ENCODE measurements at places on chromosomes 12 and 14. TPM values are rescaled to one million over a fixed set of nuclear protein-coding genes. Genes with fewer than 3 reads are reported as not detected.

The PAH gene
- polyA plus RNA-seq, result not detected

The LBHD2 gene
- not detected for polyA plus RNA-seq

The TAS2R50 gene
- polyA plus RNA-seq, result not detected

The KRT75 gene
- not detected for polyA plus RNA-seq

The SELPLG gene
- polyA plus RNA-seq, result 4.5 TPM

Data from muscle of leg (tissue), 16 donors.